DND-41 (cell line): ENCODE measurements at places on chromosomes 16 and 17.

DNA sequence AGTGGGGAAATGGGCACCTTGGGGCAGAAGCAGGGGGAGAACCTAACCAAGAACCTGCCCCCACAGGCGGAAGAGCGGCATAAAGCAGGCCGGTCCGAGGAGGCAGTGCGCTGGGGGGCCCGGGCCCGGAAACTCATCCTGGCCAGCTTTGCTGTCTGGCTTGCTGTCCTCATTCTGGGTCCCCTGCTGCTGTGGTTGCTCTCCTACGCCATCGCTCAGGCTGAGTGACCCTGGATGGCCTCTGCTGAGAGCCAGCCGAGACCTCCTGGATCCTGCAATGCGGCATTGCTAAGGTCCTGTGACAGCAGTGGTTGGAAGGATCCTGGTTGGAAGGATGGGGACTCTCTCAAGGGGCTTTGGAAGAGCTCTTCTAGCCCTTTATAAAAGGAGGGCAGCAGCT, 4.5 kb upstream of the PHKG2 start:
- H3K4me1 ChIP-seq = peaks cover 10% of the 10 kb centered on the region

- H3K27me3 ChIP-seq = no peaks in the 10 kb centered on the region
- peak overlapping the region; percentile 98 for H3K4me3 ChIP-seq
- H3K4me1 ChIP-seq = peaks cover 30% of the 10 kb centered on the region
- peaks cover 11% of the 10 kb centered on the region for H3K36me3 ChIP-seq
- peak overlapping the region; percentile 85 for H3K27ac ChIP-seq
These were observed 525 bp downstream of the JPT1 start for GRCh38 chr17:75153780-75154194.

GRCh38 chr17:32523017-32523680, 36.4 kb downstream of the CDK5R1 start:
- peaks cover 16% of the 10 kb centered on the region for H3K4me1 ChIP-seq
- H3K27ac ChIP-seq = no peak overlapping the region
- DNase-seq = no peak
- peaks cover 12% of the 10 kb centered on the region for H3K27me3 ChIP-seq
- no peaks in the 10 kb centered on the region for H3K36me3 ChIP-seq

DNA sequence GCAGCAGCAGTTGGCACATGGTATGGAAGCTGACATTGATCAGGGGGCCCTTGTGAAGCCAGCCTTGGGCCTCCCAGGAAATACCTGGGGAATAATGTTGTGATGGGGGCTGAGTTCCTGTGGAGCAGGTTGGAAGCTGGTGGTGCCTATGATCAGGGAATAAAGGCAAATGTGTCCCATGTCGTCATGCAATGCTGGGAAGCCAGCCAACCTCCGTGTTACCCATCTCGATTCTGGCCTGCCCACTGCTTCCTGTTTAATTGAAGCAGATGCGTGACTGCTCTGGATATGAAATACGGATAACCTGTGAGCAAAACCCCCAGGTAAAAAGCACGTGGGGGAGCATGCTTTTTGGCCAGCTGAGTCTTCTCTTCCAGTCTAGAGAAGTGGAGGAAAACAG, 580.4 kb upstream of the HSBP1 start:
- H3K4me1 ChIP-seq = no peaks in the 10 kb centered on the region
- no peak overlapping the region for H3K4me3 ChIP-seq
- no peak for DNase-seq
- no peaks in the 10 kb centered on the region for H3K36me3 ChIP-seq

DNA sequence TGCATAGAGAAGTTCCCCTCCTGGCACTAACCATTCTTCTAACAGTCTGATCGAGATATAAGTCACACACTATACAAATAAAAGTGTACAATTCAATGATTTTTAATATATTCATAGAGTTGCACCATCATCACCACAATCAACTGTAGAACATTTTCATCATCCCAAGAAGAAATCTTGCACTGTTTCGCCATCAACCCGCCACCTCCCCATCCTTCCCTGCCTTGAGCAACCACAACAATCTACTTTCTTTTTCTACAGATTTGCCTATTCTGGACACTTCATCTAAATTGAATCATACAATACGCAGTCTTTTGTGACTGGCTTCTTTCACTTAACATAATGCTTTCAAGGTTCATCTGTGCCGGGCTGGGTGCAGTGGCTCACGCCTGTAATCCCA, 33.0 kb upstream of the GUCY2D start:
- no peak for DNase-seq
- H3K36me3 ChIP-seq = no peaks in the 10 kb centered on the region
- H3K4me3 ChIP-seq = no peak overlapping the region
- no peak overlapping the region for H3K27ac ChIP-seq
- no peaks in the 10 kb centered on the region for H3K27me3 ChIP-seq

DNA sequence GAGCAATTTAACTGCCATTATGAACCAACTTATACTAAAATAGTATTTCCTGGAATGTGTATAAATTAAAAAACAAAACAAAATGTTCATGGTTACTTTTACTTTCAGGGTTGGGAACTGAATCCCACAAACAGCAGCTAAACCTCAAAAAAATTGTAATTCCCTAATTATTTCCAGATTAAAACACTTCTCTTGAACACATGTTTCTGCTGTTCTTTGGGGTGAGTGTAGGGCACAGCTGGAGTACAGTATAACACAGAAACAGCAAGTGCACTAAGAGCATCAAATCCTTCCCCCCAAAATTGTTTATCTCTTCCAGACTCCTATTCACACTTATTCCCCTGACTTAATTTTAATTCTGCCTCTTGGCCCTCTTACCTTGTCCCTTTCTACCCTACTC, 56.4 kb downstream of the KANSL1 start:
- H3K27ac ChIP-seq = no peak overlapping the region
- no peaks in the 10 kb centered on the region for H3K4me1 ChIP-seq
- H3K4me3 ChIP-seq = no peak overlapping the region
- H3K27me3 ChIP-seq = no peaks in the 10 kb centered on the region
- peaks cover 17% of the 10 kb centered on the region; the same call in 1 of the 2 replicates for H3K36me3 ChIP-seq

- H3K4me3 ChIP-seq = no peak overlapping the region
- H3K27me3 ChIP-seq = peaks cover 16% of the 10 kb centered on the region
- H3K27ac ChIP-seq = no peak overlapping the region
- H3K4me1 ChIP-seq = no peaks in the 10 kb centered on the region
- H3K36me3 ChIP-seq = no peaks in the 10 kb centered on the region
These were observed 32.5 kb downstream of the ASIC2 start for GRCh38 chr17:33260638-33261037.

GRCh38 chr16:67284699-67285646, 5.6 kb downstream of the PLEKHG4 start:
- no peak overlapping the region for H3K4me3 ChIP-seq
- DNase-seq = no peak
- no peak overlapping the region for H3K27ac ChIP-seq
- H3K4me1 ChIP-seq = no peaks in the 10 kb centered on the region
- H3K27me3 ChIP-seq = no peaks in the 10 kb centered on the region

DNA sequence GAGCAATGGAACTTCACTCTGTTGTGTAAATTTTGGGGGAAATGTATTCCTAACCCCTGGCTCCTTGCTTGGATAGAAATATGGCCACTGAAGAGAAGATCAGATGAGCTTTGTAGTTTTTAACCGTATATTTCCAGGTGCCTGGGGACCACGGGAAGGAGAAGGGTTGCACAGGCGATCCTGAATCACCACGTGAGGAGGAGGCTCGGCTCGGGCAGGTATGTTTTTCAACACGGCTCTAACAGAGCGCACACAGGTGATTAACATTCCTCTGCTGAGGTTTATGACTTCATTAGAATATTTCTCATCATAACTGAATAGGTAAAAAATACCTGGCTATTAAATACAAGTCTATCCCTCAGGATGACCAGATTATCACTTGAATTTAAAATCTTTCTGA, 495.0 kb upstream of the ZFHX3 start:
- DNase-seq = no peak
- H3K27ac ChIP-seq = no peak overlapping the region
- H3K4me1 ChIP-seq = no peaks in the 10 kb centered on the region
- H3K4me3 ChIP-seq = no peak overlapping the region
- peaks cover 50% of the 10 kb centered on the region for H3K27me3 ChIP-seq

DNA sequence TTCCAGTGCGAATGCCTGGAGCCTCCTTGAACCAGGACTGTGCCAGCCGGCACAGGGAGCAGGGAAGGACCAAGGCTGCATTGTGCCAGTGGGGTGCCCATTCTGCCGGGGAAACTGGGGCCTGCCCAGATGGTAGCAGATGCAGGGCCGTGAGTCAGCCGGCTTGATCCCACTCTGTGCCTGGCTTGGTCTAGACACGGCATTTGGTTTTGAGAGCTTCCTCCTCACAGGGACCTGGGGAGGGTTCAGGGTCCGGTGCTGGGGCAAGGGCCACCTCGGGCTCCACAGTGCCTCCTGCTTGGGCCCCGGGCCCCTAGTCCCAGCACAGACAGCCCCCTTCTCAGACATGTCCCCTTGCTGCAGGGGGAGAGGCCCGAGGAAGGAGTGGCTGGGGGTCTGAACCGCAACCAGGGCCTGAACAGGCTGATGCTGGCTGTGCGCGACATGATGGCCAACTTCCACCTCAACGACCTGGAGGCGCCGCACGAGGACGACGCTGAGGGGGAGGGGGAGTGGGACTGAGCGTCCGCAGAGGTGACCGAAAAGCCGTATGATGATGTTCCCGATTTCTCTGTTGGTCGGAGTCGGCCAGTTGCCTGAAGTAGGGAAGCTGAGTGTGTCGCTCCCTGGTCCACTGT, 7.8 kb upstream of the MC1R start:
- H3K36me3 ChIP-seq = peaks cover 57% of the 10 kb centered on the region
- H3K4me1 ChIP-seq = peaks cover 3% of the 10 kb centered on the region
- no peak overlapping the region for H3K27ac ChIP-seq
- DNase-seq = no peak

DNA sequence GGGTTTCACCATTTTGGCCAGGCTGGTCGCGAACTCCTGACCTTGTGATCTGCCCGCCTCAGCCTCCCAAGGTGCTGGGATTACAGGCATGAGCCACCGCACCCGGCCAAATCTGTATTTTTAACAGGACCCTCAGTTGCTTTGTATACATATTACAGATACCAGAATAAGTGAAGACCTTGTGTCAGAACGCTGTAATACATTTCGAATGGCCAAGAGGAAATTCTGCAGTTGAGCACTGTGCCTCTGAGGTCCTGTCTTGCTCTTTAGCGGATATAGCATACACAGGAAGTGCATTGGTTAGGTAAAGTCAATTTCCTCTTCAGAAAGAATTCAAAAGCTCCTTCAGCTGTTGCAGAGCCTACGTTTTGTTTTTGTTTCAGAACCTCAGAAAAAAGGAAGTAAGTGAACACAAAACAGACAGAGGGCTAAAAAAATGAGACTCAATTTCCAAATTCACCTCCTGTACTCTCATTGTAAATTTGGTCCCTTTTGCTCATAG, 15.7 kb downstream of the CRLF3 start:
- H3K4me3 ChIP-seq = no peak overlapping the region
- H3K27ac ChIP-seq = peak overlapping the region; percentile 78
- no peaks in the 10 kb centered on the region for H3K27me3 ChIP-seq
- H3K4me1 ChIP-seq = peaks cover 30% of the 10 kb centered on the region
- DNase-seq = peak; percentile 54

- H3K27ac ChIP-seq = no peak overlapping the region
- no peaks in the 10 kb centered on the region for H3K36me3 ChIP-seq
- no peaks in the 10 kb centered on the region for H3K4me1 ChIP-seq
- no peaks in the 10 kb centered on the region for H3K27me3 ChIP-seq
- H3K4me3 ChIP-seq = no peak overlapping the region
- DNase-seq = no peak
These were observed 1458.7 kb downstream of the CDH11 start for GRCh38 chr16:63663155-63663554.

DNA sequence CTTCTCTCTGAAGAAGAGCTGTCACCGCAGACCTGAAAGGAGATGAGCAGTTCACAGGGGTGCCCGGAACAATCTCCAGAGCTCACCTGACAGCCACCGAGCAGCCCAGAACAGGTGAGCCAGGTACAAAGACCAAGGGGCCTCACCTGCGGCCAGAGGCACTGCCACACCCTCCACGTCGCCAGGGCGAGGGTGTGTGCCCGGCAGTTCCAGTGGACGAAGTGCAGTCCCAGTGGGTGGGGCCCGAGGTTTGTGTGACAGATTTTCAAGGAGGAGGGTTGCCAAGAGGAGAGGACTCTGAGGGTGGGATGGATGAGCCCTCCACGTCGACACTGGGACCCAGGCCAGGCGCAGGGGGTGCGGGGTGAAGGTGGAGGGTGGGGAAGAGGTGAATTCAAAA, 61.7 kb downstream of the SMPD3 start:
- H3K27me3 ChIP-seq = no peaks in the 10 kb centered on the region
- H3K4me3 ChIP-seq = no peak overlapping the region
- no peak for DNase-seq
- H3K4me1 ChIP-seq = peaks cover 53% of the 10 kb centered on the region

GRCh38 chr17:62705778-62706597, 78.5 kb downstream of the MRC2 start:
- DNase-seq = no peak
- peaks cover 13% of the 10 kb centered on the region for H3K4me1 ChIP-seq
- no peaks in the 10 kb centered on the region for H3K36me3 ChIP-seq
- H3K27me3 ChIP-seq = peaks cover 24% of the 10 kb centered on the region

GRCh38 chr16:51120730-51121347, 30.2 kb downstream of the SALL1 start:
- no peaks in the 10 kb centered on the region for H3K4me1 ChIP-seq
- no peak overlapping the region for H3K4me3 ChIP-seq
- H3K36me3 ChIP-seq = no peaks in the 10 kb centered on the region
- H3K27me3 ChIP-seq = peaks cover 8% of the 10 kb centered on the region

DNA sequence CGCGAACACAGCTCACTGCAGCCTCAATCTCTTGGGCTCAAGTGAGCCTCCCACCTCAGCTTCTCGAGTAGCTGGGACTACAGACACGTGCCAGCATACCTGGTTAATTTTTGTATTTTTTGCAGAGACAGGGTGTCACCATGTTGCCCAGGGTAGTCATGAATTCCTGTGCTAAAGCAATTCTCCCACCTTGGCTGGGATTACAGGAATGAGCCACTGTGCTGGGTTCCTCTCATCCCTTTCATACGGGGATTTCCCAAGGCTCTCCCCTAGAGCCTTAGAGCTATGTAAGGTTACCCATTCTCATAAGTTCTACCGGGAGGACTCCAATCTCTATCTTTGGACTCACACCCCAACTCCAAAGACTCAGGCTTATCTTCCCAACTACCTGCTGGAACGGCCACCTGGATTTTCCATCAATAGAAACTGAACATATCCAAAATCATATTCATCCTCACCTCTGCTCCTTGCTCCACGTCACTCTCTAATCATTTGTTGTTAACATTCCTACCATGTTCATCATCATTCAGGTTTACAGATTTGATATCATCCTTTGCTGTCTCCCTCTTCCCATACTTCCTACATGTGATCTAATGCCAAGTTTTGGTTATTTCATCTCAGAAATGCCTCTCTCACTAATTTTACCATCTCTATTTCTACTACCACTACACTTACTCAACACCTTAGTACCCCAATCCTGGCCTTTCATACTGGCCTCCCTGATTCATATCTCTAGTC, 92.5 kb downstream of the NCOR1 start:
- no peak overlapping the region for H3K27ac ChIP-seq
- H3K4me3 ChIP-seq = no peak overlapping the region
- no peak for DNase-seq
- H3K4me1 ChIP-seq = no peaks in the 10 kb centered on the region
- no peaks in the 10 kb centered on the region for H3K27me3 ChIP-seq

DNA sequence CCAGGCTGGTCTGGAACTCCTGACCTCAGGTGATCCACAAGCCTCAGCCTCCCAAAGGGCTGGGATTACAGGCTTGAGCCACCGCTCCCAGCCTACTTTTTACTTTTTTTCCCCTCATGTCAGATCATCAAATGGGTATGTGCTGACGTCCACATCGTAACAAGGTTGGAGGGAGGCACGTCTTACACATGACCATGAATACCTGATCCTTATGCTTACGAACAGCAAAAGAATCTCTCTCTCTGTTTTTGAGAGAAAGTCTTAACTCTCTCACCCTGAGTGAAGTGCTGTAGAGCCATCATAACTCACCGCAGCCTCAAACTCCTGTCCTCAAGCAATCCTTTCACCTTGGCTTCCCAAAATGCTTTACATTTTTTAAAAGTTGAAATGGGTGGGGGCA, 29.5 kb upstream of the TMEM92 start:
- H3K27me3 ChIP-seq = no peaks in the 10 kb centered on the region
- H3K4me3 ChIP-seq = no peak overlapping the region
- no peak overlapping the region for H3K27ac ChIP-seq
- H3K4me1 ChIP-seq = no peaks in the 10 kb centered on the region
- DNase-seq = no peak
